HTR-8/SVneo (cell line): ENCODE measurements at places on chromosomes 12 and 14.
A peak's percentile ranks its signal among the peaks of the same experiment; 100 is the strongest.

DNA sequence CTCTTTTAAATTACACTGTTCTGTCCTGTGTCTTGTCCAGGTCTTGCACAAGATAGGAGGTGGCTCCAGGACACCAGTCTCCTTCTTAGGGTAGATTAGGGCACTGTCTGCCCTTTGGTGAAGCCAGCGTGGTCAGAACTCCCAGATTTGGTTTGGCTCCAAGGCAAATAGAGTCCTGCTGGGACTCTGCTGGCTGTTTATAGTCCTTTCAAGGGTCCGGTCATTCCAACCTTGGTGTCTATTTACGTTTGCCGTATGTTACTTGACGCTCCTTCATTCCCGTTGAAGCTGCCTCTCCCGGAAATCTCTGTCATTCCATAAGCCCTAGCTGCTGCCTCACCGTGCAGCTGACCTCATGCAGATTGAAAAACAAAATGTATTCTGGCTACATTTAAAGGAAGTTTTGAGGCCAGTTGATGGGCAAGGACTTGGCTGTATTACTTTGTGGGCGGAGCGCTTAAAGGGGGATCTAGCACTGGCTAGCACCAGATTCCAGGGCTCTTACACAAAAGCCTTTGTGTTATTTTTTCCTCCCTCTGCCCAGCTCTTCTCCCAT lies 180.6 kb downstream of the AKAP6 start:
- peak; percentile 25 for DNase-seq

DNA sequence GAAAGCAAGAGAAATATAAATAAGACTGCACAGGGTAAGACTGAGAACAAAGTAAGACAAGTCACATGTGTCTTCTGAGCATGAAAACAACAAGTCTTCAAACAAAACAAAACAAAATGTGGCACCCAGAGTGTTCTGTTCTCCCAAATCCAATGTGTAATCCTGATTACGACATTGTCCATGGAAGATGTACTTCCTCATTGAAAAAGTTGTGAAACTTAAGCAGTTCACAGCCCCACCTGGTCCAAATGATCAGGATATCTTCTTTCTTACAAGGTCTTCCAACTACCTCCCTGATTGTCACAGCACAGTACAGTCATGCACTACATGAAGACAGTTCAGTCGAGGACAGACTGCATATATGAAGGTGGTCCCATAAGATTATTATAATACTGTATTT lies 23.3 kb upstream of the NEK9 start:
- DNase-seq = no peak

DNA sequence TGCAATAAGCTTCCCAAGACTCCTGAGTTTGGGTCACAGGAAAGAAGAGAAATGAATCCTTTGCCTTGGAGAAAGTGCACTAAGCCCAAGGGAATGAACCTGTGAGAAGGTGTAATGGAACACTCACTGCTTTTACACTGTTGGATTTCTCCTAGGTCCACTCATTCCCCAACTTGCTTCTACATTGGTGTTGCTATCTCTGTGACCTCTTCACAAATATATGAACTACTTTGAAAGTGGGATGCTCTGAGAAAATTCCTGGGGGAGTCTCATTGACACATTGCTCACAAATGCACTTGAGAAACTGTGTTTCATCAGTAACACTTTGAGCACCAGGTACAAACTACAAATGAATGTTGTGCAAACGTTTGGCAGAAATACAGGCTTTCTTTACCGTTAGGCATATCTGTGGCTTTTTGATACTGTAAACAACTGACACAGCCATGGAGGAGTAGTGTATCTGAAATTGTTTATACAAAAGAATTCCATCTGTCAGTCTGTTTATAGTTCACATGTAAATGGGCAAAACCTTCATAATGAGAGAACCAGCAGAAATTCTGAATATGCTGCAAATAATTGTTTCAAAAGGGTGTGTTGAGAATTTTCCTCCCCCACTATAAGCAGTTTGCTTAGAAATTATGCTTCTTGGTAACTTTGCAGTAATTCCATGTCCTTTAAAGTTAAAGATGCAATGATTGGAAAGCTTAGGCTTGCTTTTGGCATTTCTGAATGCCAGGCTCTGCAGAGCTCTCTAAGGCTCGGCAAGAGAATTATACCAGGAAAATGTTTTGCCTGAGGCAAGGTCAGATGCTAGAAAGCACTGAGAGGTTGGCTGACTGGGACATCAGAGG lies 348.5 kb upstream of the DDHD1 start:
- peak; percentile 37 for DNase-seq

DNA sequence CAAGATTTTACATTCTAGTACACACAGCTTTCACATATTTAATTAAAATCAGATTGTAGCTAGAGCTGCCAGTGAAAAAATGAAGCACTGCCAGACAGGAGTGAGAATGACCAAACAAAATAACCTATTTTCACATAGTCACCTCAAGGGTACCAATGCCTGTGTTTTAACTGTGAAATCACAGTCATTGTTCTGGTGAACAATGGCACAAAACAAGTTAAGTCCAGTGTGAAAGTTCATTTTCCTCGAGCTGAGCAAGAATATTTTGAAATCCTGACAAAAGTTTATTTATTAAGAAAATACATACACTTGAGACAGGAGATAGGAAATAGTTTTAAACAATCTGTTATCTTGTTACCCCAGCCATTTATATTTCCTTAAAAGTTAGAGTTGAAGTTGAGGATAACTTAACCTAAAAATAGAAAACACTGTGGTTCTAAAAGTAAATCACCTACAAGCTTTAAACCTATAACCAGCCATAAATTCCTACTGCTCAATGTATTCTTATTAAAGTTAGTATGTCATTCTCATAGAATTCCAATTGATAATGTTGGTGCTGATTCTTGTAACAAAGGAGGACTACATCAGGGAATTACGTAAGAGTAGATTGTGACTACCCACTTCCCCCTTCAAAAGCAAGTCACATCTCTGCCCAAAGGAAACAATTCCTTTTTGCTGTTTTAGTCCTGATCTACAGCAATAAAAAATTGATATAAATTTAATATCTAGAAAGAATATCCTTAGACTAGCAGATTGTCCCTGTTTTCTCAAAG lies 15.9 kb downstream of the DENND5B start:
- DNase-seq = no peak

DNA sequence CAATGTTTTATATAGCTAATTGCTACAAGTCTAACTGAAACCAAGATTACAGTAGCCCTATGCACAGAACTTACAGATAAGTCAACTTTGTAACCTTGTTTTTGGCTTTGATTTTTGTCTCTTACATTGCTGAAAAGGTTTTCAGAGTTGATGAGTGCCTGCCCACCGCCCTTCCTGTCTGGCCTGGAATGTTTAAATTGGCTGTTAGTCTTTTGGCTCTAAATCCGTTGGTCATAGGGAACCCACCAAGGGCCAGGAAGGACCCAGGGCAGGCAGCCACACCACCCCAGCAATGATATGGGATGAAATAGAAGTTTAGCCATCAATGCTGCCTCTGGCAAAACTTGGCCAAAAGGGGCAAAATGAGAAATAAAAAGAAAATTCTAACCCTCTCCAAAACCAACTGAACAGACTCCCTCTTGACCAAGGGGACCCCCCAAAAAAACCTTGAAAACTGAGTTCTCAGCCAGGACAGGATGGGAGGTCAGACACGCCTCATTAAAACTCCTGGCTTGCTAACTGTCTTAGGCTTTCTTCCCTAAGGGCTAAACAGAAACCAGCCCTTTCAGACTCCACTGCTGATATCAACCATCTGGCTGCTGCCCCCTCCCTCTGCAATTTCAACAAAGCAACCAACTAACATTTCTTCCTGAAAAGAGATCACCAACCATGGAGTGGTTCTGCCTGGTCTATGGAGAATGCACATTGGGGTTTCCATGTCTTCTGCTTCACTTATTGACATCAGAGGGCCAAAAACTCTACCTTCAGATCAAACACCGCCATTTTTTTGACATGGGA lies 242.1 kb upstream of the NOS1 start:
- DNase-seq = no peak

DNA sequence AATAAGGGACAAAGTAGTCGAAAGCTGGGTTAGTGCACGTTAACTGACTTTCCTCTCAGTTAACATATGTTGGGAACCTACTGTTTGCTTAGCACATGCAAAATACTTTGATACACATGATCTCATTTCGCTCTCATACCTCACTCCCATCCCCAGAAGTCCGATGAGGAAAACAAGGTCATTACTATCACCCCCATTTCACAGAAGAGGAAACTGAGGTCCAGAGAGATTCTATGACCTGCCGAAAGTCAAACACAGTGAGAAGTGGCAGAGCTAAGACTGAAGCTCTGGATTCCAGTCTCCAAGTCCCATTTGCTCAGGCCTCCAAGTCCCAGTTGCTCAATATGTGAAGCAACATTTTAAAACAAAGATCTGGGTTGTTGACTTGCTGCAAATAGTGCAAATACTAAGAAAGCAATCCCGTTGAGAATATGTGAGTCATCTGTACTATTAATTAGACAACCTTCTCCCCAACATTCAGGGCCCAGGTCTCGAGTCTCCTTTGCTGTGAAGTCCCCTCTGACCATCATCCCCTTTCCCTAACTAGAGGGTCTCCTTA lies 170.6 kb upstream of the PWP1 start:
- no peak for DNase-seq

- no peak for DNase-seq
Measured at GRCh38 chr14:72714094-72714493, 179.8 kb downstream of the DPF3 start.

DNA sequence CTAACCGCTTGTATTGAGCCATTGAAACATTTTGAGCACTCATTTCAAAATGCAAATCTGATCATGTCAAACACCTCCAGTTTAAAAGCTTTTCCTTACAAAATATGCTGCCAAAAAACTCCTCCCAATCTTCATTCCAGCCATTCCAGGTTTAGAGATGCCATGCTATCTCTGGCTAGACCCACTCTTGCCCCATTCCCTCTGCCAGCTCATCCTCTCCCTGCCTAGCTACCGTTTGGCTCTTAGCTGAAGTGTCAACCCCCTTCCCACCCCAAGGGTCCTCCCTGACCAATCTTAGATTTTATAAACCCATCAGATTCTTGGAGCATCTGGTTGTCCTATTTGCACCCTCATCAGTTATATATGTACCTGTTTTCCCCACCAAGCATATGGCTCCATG lies 75.0 kb downstream of the SCAF11 start:
- no peak for DNase-seq

- no peak for DNase-seq
Measured at GRCh38 chr12:48967991-48968390, 3.5 kb downstream of the WNT10B start.

DNA sequence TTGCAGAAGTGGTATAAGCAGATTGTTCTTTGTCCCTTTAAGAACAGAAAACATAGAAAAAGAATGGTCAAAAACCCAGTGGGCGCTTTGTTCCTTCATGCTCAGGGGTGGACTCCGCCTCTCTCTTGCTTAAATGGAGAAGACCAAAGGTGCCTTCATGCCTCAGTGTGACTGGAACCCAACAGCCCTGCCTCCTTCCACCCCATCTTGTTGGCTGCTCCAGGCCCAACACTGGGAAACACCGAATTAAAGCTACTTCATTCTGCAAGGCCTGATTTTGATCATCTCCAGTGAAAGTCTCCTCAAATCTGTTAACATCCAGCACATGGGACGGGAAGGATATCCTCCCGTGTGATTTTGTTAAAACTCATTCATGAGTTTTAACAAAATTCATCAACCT lies 103.7 kb downstream of the BCL11B start:
- no peak for DNase-seq

DNA sequence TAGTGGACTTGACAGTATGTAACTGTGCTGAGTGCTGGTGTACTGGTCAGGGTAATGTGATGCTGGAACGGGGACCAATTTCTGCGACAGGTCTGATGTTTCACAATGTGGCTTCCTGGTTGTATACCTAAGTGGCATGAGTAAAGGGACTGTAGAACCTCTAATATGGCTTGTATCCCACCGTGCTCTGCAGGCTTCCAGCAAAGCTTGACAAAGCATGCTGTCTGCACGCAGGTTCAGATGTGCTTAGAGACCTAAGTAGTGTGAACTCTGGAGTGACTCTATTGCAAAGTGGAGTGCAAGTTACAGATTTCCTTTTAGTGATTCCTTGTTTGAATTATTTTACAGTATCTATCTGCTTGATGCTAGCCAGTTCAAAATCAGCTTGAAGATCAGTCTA lies 415.8 kb upstream of the NOVA1 start:
- no peak for DNase-seq

DNA sequence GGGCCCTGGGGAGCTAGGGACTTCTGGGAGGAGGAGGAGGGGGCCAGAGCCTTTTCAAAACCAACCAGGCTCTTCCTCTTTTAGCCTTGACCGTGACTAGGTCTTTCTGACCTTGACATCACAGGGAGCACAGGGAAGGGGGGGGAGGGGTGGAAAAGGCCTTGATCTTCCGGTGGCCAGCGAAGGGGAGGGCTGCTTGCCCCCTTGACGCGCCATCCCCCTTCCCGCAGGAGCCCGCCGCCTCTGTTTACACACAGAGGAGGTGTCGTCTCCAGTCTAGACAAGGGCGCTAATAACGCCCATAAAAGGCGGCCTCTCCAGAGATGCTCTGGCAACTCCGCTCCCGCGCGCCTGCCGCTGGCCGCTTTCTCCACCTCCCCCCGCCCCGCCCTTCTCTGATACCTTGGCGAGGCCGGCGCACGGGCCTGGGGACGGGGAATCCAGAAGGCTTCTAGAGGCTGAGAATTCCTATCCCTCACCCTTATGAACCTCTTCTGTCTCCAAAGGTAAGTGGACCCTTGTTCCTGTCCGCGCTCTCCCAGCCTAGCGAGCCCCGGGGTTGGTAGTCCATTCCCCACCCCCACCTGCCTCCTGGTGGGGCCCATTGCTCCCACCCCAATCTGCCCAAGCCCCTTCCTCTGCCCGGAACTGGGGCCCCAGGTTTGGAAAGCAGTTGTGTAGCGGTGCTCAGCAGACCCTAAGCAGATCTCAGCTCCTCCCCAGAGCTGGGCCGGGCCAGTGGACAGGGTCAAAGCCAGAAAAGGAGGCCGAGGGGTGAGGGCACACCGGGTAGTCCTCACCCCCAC lies 4.9 kb upstream of the HOXC12 start:
- DNase-seq = no peak

DNA sequence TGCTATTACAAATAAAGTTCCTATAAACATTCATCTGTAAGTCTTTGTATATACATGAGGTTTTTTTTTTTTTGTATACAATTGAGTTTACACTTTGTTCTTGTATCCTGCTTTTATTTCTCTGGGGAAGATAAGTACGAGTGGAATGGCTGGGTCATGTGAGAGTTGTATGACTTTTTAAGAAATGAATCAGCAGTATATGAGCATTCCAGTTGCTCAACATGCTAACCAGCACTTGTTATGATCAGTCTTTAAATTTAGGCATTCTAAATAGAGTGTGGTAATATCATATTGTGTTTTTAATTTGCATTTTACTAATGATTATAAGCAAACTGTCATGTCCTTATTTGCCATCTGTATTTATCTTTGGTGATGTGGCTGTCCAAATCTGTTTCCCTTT lies 44.7 kb upstream of the AMIGO2 start:
- DNase-seq = no peak

GRCh38 chr12:106118381-106119130 lies 20.2 kb downstream of the NUAK1 start:
- DNase-seq = no peak

- DNase-seq = peak; percentile 74
Measured at GRCh38 chr14:55129428-55130195, 560 bp downstream of the LGALS3 start.

DNA sequence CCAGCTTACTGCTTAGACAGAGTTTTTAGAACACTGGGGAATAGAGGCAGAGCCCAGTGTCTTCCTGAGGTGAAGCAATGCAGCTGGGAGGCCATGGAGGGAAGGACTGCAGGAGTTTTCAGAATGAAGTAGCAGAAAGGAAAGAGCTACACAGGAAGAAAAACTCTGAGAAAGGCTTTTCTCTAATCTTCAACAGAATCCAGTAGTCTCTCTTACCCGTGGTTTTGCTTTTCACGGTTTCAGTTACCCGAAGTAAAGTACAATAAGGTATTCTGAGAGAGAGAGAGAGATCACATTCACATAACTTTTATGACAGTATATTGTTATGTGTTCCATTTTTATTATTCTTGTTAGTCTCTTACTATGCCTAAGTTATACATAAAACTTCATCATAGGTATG lies 761.6 kb downstream of the BCL11B start:
- no peak for DNase-seq
